Body of pancreas (tissue), 4 donors: ENCODE measurements at places on chromosomes 16 and 17.

- DNase-seq: no peak
Observed at GRCh38 chr17:46759141-46759540, 59.4 kb downstream of the WNT3 start.

DNA sequence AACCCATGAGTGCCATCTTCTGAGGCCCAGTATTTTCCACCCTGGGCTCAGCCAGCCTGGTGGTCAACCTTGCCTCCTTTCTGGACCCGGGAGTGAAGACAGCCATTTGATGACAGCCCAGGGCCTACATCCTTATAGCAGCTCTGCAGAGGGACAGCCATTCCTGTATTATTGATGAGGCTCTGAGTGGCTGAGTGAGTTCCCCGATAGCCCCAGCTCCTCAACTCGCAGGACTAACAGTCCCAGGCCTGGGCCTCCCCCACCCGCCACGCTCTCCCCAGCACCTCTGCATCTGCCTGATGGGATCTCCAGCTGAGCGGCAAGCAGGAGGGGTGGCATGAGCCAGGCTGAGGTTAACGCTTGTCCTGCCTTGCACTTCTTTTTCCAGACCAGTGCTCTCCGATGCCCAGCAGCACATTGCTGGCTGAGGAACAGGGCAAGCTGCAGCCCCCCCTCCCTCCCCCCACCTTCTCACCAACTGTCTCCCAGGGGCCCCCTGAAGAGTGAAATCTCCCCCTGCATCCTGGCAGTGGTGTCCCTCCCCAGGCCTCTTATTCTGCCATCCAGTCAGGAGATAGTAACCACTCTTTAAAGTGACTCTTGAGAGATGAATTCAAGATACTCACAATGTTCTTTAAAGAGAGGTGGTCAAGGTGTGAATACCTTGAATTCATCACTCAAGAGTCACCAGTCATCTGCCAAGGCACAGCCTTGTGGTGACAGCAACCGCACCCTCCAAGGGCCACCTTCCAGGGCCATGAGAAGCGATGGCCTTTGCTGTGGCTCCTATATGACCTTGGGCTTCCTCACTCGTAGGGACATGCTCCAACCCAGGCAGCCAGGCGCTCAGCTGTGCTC, 23.5 kb downstream of the CACNG5 start:
- no peak for DNase-seq

DNA sequence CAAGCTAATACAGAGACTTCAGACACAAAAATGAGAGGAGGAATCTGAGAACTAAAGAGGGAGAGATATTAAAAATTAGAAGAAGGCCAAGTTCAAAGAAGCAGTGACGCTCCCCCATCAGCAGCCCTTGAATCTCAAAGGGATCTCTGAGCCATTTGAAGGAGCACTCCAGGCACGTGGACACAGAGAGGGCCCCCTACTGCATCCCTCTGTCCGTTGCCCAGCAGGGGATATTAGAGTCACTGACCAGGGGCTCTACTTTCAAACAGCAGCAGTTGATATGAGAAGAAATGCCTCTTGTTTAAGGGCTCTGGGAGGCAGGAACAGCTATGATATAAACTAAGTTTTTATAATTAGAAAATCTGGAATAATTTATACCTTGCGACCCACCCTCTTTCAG, 479.0 kb upstream of the SALL1 start:
- no peak for DNase-seq

GRCh38 chr17:360092-360750, 7.6 kb upstream of the RPH3AL start:
- DNase-seq: no peak

- peak; percentile 81 for DNase-seq
Observed at GRCh38 chr17:80082403-80083135, 18.8 kb upstream of the GAA start.
